Psoas muscle (tissue), 8 donors: ENCODE measurements at places on chromosomes 16 and 17. TPM values are rescaled to one million over a fixed set of nuclear protein-coding genes. Genes with fewer than 3 reads are reported as not detected.

The C16orf89 gene
- total RNA-seq = 1.2 TPM

DNA sequence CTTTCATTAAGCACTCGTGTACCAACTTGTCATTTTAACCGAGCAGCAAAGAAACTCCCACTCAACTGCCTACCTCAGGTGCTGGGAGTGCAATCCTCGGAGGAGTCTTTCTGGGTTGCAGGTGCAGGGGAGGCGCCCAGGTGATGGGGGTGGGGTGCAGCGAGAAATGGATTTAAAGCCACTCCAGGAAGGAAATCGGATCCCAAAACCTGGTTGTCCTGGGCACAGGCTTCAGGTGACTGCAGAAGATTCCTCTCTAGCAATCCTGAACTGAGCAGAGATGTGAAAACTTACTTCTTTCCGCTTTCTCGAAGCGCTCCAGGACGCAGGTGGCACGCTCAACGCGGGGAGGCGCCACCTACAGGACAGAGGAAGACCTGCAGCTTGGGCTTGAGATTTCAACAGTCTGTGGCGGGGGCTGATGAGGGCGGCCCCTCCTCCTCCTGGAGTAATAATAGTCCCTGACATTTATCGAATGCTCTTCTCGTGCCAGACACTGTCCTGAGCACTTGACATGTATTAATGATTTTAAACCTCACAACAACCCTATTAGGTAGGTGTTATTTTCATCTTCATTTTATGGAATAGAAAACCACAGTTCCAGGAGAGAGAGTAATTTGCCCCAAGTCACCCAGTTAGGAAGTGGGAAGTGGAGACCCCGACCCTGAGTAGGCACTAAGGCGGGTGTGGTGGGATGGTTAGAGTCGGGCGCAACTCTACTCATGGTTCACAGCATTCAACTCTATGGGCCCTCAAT is 27.2 kb upstream of the SKAP1 start:
- H3K27ac ChIP-seq = no peak overlapping the region
- H3K27me3 ChIP-seq = peaks cover 2% of the 10 kb centered on the region
- DNase-seq = peak; percentile 72
- no peaks in the 10 kb centered on the region for H3K36me3 ChIP-seq
- no peak overlapping the region for H3K4me3 ChIP-seq

DNA sequence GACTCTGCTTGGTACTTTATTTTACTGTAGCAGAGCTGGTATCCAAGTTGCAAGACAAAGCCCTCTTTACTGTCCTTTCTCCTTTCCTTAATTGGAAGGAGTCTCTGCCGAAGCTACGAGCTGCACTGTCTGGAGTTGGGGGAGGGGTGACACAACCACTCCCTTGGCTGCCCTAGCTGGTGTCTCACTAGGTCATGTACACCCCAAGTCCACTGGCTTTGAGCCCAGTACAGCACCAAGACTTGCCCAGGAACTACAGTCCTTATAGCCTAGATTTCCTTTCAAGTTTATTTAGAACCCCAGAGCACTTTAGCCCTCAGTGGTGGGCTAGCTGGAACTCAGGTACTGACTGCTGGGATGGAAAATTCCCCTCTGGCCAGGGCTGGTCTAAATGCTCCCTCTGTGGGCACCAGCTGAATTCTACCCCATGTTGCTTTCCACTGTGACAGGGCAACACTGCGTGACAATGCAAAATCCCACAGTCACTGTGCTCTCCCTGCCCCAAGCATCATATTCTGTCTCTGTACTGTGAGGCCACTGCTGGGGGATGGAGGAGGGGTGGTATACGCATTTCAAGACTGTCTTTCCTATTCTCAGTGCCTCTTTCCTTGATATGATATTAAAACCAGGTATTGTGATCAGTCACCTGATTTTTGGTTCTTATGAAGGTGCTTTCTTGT is 18.4 kb downstream of the EFCAB5 start:
- no peak overlapping the region for H3K27ac ChIP-seq
- no peaks in the 10 kb centered on the region for H3K4me1 ChIP-seq
- DNase-seq = no peak
- H3K36me3 ChIP-seq = no peaks in the 10 kb centered on the region
- no peaks in the 10 kb centered on the region for H3K27me3 ChIP-seq
- no peak overlapping the region for H3K4me3 ChIP-seq

- peaks cover 20% of the 10 kb centered on the region for H3K27me3 ChIP-seq
- H3K4me1 ChIP-seq = no peaks in the 10 kb centered on the region
- no peaks in the 10 kb centered on the region for H3K36me3 ChIP-seq
- no peak overlapping the region for H3K27ac ChIP-seq
- DNase-seq = no peak
- no peak overlapping the region for H3K4me3 ChIP-seq
Measured at GRCh38 chr17:73956595-73957465, 246.6 kb upstream of the RPL38 start.

DNA sequence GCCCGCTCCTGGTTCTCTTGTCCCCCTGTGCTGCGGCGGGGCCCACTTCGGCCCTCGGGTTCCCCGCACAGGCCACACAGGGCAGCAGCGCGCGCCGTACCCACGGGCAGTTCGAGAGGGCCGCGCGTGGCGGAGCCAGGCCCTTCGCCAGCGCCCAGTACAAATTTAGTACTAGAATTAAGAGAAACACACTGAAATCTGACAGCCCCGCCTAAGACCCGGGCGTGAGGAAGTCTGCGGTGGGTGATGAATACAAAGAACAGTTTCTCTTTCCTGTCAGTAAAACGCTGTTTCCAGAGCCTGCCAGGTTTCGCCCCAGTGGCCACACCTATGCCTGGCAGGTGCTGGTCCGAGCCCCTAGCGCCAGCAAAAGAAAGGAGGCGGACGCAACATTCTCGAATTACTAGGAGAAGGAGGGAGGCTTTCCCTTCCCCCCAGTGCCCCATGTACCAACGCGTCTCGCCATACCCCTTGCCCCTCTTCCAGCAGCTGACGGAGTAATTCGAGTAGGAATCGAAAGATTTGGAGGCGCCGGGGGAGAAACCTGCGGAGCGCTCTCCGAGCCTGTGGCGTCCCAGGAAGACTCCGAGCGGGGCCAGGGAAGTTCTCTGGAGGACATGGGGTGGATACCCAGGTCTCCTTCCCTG is 591 bp upstream of the SLFN5 start:
- H3K36me3 ChIP-seq = peaks cover 2% of the 10 kb centered on the region
- H3K27ac ChIP-seq = peak overlapping the region; percentile 91
- H3K27me3 ChIP-seq = no peaks in the 10 kb centered on the region
- H3K4me1 ChIP-seq = peaks cover 25% of the 10 kb centered on the region
- H3K4me3 ChIP-seq = peak overlapping the region; percentile 89
